ENCODE measurements at places on chromosomes 6 and 20.

- no peak for DNase-seq
Observed at GRCh38 chr20:62607366-62608217, 34.7 kb upstream of the SLCO4A1 start.

DNA sequence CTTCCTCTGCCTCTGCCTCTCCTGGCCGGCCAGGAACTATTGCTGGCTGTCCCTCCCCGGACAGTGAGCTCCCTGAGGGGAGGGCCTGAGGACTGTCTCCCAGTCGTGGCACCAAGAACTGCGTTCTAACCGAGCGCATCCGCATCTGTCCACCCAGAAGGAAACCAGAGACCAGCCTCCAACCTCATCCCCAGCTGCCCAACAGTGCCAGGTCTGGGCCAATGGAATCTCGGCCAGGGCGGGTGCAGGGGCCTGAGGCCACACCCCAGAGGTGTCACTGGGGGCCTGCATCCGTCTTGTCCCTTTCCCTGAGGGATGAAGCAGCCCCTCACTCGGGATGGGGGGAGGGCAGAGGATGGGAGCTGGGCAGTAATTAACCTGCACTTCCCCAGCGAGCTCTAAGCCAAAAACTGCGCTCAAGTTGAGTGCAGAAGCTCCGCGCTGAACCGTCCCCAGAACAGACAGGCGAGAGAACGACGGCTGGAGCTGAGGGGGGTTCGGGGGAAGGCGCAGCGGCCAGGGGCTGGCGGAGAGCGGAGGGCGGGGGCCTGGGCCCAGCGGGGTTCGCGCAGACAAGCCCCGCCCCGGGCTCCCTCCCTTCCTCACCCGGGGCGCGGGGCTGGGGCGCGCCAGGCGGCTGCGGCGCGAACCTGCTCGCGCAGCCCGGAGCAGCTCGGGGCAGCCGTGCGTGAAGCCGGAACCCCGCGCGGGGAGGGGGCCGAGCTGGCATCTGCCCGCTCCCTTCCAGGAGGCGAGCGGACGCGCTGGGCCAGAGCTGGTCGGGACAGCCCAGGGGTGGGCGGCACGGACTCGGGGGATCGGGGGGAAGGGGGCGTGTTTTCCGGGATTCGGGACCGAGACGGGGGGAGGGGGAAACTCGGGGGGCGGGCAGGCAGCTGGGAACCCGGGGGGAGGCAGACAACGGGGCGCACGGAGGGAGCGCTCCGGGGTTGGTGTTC, 1.4 kb downstream of the TFEB start:
- DNase-seq: peak; percentile 40

DNA sequence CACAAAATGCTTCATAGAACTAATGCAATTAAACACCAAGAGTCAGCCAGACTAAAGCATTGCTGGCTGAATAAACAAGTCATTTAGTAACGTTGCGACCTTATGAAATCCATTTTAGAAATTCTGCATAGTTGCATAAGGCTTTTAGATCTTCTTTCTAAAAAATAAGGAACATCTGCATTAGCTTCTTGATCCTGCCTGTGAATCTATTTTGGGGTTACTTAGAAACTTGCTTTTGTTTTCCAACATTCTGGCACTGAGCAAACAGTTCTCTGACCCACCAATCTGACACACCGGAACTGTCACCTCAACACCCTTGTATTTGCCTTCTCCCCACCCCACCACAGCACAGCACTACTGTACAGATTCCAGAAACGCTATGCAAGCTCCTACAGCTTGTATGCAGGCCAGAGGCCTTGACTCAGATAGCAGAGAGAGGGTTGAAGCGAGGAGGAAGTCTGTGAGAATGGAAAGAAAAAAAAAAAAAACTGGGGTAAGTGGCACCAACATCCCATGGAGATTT, 55.0 kb downstream of the KIF13A start:
- peak; percentile 90 for DNase-seq

DNA sequence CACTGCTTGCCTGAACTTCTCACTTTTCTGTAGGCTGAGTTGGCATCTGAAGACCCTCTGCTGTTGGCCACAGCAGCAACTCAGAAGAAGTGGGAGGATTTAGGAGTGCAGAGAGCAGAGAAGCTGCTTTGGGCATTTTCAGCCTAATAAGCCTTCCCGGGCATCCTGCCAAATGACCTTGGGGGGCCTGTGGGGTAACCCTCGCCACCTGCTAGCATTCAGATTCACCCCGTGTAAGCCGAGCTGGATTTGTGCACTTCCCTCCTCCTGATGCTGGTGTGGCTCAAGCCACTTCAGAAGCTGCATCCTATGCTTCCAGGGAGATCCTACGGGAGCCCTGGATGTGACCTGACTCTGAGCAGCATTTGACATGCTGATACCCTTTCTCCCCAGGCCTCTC, 114.8 kb downstream of the LRFN2 start:
- no peak for DNase-seq

DNA sequence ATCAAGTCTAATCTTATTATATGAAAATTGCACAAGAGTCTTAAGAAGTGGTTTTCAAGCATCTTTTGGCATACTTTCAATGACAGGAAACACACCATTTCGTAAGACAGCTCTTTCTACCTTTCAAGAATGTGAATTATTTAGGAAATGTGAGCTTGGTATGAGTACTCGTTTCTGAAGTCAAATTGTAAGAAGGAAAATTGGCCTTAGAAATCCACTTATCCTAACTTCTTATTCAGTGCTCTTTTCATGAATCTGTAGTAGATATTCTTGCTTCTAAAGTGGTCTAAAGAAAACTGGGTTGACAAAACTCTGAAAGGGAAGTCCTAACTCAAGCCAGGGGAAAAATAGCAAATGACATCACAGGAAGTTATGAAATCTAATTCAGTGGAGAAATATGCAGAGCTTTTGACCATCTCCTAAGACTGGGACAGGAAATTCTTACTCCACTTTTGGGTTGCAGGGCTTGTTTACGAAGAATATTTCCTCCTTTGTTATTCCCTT, 38.5 kb upstream of the OGFRL1 start:
- peak; percentile 73 for DNase-seq

DNA sequence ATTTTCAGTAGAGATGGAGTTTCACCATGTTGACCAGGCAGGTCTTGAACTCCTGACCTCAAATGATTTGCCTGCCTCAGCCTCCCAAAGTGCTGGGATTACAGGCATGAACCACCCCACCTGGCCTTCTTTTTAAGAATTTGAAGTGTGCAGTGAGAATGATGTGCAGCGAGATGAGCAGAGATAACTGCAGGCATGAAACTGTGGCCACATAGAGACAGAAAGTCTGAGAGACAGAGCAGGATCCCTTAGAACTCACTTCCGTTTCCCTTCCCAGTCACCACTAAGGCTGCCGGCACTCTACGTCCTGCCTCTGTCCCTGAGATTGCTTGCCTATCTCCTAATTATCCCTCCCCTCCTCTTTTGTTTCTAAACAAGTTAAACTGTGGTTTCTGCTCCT, 27.2 kb downstream of the IL22RA2 start:
- DNase-seq: no peak

DNA sequence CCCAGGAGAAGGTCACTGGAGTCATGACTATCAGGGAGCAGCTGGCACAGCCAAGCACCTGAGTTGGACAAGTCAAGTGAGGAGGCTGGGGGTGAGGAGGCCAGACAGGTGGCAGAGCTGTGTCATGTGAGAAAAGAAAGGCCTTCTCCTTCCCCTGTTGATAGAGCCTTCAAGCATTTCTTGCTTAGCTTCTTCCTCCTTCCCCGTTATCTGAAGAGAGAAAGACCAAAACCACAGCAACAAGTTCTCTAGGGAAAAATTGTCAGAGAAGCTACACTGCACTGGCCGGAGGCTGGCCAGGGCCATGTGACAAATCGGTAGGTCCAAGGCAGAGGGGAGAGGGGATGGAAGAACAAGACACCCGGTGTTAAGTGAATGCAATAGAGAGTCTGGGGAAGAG, 202.1 kb upstream of the PRDM1 start:
- DNase-seq: no peak
